Activated T-cell treated with anti-CD3 and anti-CD28 coated beads, Interleukin-2, amount 50 U/mL, for 48 hours (primary cell): ENCODE measurements at places on chromosomes 16 and 17.

DNA sequence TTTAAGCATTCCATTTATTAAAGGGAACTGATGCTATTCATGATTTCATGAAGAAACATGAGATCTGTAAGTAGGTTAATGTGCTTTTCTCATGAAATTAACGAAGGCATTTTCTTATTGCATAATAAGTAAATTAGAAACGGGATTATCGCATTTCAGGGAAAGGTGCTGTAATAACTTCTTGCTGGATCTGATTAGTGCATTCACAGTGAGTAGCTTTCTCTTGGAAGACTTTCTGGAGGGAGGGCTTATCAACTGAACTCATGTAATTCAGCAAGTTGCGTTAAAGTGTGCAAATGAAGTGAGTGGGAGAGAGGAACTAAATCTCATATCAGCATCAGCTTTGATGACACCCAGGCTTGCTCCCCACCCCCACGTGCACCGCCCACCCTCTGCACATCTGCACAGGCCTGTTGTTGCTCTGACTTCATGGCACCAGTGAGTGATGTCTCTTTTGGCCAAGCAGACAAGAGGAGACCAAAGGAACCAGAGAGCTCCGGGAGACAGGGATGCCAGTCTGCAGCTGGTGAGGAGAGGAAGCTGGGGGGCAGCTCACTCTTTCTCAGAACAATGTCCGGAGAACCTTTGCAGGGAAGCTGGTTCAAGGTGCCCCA lies 26.3 kb upstream of the GAS7 start:
- no peak for DNase-seq

DNA sequence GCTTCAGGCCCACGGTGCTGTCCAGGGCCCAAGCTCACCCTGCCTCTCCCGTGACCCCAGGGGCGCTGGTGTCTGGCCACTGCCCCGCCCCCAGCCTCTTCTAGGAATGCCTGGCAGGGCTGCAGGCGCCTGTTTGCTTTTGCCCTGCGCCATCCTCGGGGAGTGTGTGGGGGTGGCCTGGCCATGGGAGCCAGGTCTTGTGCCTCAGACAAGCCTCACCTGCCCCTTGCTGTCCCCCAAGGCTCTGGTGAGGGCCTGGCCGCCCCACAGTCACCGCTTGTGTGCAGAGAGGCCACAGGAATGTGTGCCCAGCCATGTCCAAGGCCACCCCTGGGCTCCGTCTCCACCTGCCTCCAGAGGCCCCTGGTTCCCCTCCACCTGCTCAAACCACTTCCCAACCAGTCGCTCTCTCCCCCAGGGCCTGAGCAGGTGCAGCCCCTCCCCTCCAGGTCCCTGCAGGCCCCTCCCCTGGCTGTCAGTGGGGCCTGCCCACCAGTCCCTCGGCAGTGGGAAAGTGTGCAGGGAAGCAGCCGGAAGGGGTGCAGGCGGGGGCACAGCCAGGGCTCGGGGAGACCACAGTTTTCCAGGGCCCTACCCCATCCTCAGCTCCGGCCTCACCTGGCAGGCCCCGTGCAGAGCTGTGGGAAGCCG lies 841 bp upstream of the IGFALS start:
- no peak for DNase-seq

DNA sequence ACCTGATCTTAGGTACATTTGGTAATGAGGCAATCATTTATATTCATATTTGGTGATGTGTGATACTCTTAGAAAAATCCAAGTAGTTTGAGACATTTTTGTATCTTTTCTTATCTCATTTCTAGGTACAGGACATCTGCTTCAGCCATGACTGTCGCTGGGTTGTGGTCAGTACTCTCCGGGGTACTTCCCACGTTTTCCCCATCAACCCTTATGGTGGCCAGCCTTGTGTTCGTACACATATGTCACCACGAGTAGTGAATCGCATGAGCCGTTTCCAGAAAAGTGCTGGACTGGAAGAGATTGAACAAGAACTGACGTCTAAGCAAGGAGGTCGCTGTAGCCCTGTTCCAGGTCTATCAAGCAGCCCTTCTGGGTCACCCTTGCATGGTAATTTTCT lies 312.2 kb downstream of the BCAS3 start:
- DNase-seq, result no peak

GRCh38 chr16:52751035-52751434 lies 204.1 kb upstream of the TOX3 start:
- DNase-seq, result no peak

- no peak for DNase-seq
Measured at GRCh38 chr17:27496005-27496404, 39.8 kb downstream of the KSR1 start.

DNA sequence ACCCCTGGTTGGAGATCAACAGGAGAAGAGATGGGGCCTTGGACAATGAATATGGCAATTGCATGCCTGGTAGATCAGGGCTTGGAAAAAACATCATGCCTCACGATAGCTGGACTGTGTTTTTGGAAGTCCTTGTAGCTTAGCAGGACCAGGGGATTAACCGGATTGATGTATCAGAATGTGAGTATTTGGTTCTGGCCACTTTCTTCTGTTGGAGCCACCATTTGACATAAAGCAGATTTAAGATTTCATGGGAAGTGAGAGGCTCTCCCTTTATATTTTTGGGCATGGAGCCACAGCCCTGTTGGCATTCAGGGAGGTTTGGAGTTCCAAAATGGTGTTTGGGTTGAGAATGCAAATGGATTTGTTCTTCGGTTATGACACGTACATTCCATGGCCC lies 424.7 kb upstream of the MAF start:
- no peak for DNase-seq

GRCh38 chr17:27980043-27980442 lies 62.4 kb upstream of the NLK start:
- DNase-seq, result no peak

DNA sequence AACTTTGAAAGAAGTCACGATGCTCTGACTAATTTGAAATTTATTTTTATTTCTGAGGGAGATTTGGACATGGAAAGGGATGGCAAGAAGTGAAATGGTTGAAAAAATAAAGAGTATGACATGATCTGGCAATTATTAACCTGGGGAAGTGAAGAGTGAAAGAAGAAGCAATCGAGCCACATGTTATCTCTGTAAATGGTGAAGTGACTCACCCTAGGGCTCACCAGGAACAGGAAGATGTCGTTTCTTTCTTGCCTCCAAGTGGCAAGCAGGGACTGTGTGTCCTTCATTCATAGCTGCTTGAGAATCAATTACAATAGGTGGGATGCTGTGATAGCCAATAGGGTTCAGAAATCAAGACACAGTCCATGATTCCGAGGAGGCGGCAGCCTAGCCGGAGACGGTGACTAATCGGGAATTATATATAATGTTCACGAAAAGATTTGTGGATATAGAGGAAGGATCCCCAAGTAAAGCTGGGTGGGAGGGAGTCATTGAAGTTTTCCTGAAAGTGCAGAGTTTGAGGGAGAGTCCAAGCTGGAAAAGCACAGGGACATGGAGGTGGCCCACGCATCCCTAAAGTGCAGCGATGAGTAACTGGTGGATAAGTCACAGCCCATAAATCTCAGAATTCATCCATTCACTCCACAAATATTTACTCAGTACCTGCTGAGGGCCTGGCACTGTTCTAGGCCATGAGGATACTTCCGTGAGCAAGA lies 18.2 kb upstream of the KRT20 start:
- no peak for DNase-seq

- DNase-seq, result no peak
Measured at GRCh38 chr17:17118399-17118798, 76.1 kb downstream of the MPRIP start.

GRCh38 chr17:37608351-37609169 lies 658 bp downstream of the SYNRG start:
- no peak for DNase-seq
